ENCODE measurements at places on chromosomes 7 and 10. TPM values are rescaled to one million over a fixed set of nuclear protein-coding genes. Genes with fewer than 3 reads are reported as not detected.

DNA sequence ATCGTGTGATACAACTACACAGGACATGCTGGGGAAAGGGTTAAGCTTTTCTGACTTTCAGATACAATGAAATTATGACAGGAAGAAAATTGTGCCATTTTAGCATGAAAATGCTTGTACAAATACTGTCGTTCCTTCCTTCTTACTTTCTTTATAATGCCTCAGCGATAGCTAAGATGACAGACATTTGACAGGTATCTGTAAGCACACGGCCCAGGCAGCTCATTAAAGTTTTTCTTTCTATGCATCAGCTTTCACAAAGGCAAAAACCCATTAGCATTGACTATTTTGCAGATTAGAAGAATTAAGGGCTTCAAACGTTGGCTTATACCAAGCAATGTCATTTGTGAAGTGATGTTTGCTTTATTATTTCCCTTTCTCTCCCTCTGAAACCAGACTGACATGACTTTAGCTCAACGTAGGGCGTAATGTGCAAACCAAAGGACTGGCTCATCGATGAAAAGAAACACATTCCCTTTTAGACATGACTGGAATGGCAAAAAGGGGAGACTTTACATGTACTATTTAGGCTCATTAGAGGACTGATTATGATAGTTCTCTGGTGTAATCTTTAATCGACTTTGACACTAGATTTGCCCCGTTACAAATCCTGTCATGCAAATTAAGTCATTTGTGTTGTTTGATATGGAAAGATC, 258.4 kb upstream of the SP8 start:
- H3K27me3 ChIP-seq = no peaks in the 10 kb centered on the region
- DNase-seq = peak; percentile 19
- no peaks in the 10 kb centered on the region for H3K4me1 ChIP-seq
- H3K4me3 ChIP-seq = no peak overlapping the region

DNA sequence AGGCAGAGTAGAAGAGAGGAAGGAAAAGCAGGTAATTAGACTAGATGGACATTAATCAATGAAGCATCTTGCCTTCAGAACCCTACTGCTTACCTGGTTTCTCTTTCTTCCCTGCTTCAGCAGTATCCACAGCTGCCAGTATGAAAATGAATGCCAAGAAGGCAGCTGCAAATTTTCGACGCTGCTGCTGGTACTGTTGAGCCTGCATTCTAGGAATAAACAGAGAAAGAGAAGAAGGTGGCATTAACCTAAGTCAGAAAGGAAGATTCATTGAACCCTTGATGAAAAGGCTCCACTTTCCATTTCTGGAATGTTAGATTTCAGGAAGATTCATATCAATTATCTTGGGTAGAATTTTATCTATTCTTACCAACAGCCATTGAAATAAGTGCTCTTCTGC, 88.8 kb downstream of the PTN start:
- no peaks in the 10 kb centered on the region for H3K27me3 ChIP-seq
- H3K4me3 ChIP-seq = no peak overlapping the region
- DNase-seq = no peak
- no peaks in the 10 kb centered on the region for H3K36me3 ChIP-seq
- H3K27ac ChIP-seq = no peak overlapping the region
- H3K4me1 ChIP-seq = no peaks in the 10 kb centered on the region

DNA sequence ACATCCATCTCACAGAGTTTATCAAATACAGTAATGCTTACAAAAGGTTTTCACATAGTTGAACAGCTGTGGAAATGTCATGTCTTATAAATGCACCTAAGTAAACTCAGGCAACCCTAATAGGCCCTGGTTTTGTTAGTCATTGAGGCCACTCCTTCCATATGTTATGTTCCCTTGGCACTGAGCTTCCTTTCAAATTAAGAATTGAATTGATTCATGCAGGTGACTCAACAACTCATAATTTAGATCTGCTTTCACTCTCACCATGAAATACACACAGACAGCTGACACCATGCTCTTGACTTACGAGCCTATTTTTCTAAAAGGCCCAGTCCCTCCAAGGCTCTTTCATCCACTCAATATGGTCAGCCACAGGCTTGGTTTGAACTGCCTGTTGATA, 476.9 kb downstream of the KCNMA1 start:
- H3K4me1 ChIP-seq = no peaks in the 10 kb centered on the region
- no peak overlapping the region for H3K27ac ChIP-seq
- H3K36me3 ChIP-seq = no peaks in the 10 kb centered on the region
- DNase-seq = no peak
- H3K4me3 ChIP-seq = no peak overlapping the region
- peaks cover 8% of the 10 kb centered on the region for H3K27me3 ChIP-seq

DNA sequence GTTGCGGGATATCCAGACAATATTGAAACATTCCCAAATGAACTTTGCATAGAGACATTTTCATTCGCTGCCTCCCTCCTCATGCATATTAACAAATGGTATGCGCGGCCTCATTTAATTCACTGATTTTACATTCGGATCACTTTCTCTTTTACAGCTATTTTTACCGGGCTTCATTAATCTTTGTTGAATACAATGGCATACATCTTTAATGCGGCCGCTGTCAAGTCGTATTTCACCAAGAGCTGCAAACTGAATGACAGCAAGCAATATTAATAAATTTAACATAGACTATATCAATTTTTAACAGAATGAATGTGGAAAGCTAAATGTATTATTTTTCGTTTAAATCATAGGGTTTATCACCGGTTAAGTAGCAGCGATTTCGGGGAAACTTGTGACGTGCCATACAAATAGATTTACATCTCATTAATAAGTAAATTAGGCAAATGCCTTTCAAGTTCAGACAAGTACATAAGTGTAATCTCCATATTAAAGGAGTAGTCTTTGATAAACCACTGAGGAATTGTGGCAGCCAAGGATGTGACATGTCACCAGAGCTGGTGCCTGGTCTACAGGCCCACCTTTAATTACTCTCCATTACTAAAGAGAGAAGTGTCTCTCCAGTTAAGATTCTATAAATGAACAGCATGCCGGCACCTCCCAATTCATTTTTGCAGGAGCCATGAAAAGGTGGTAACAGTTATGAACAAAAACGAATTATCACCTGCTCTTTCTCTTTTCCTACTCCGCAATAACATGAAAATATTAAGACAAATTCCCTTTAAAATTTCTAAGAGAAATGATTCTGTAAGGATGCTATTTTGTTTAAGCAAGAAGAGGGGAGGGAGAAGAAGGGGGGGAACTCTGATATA, 568.9 kb upstream of the MKI67 start:
- no peaks in the 10 kb centered on the region for H3K4me1 ChIP-seq
- no peak for DNase-seq
- no peaks in the 10 kb centered on the region for H3K27me3 ChIP-seq
- no peaks in the 10 kb centered on the region for H3K36me3 ChIP-seq
- no peak overlapping the region for H3K27ac ChIP-seq

- peaks cover 11% of the 10 kb centered on the region for H3K4me1 ChIP-seq
- H3K36me3 ChIP-seq = no peaks in the 10 kb centered on the region
- H3K27ac ChIP-seq = no peak overlapping the region
- no peaks in the 10 kb centered on the region for H3K27me3 ChIP-seq
Measured at GRCh38 chr10:62658516-62658915, 146.0 kb upstream of the ADO start.

DNA sequence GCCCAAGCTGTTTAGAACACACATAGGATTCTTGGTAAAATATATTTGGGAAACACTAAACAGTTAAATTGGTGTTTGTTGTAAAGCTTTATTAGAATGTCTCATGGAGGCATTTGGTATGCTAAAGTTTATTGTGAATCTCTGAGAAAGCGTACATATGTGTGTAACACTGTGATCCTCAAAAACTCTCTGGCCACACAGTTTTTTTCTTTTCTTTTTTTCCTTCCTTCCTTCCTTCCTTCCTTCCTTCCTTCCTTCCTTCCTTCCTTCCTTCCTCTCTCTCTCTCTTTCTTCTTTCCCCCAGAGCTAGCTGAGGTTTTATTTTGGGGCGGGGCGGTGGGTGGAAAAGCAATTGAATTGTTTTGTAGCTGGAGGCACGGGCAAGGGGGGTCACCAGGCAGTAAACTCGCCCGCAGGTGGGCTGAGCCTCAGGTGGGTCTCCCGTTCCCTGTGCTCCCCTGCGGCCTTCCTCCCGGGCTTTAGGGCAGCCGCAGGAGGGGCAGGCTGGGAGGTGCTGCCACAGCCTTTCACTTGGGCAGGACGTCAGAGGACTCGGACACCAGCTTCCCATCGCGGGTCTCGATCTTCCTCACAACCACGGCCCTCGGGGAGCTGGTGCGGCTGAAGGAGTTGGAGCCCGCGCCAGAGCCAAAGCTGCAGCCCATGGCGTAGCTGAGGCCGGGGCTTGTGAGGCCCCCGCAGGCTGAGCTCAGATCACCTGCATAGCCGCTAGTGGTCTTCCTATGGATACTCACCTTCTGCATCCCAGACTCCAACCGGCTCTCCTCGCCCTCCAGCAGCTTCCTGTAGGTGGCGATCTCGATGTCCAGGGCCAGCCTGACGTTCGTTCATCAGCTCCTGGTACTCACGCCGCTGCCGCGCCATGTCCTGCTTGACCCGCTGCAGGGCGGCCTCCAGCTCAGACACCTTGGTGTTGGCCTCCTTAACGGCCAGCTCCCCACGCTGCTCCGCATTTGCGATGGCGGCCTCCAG, 459.0 kb downstream of the GATA3 start:
- DNase-seq = no peak
- no peaks in the 10 kb centered on the region for H3K36me3 ChIP-seq
- no peaks in the 10 kb centered on the region for H3K4me1 ChIP-seq
- no peak overlapping the region for H3K4me3 ChIP-seq
- H3K27ac ChIP-seq = no peak overlapping the region
- H3K27me3 ChIP-seq = peaks cover 2% of the 10 kb centered on the region

- H3K36me3 ChIP-seq = no peaks in the 10 kb centered on the region
- H3K27me3 ChIP-seq = no peaks in the 10 kb centered on the region
- H3K4me3 ChIP-seq = no peak overlapping the region
- no peaks in the 10 kb centered on the region for H3K4me1 ChIP-seq
- H3K27ac ChIP-seq = no peak overlapping the region
Measured at GRCh38 chr7:95794917-95795515, 22.7 kb downstream of the DYNC1I1 start.

DNA sequence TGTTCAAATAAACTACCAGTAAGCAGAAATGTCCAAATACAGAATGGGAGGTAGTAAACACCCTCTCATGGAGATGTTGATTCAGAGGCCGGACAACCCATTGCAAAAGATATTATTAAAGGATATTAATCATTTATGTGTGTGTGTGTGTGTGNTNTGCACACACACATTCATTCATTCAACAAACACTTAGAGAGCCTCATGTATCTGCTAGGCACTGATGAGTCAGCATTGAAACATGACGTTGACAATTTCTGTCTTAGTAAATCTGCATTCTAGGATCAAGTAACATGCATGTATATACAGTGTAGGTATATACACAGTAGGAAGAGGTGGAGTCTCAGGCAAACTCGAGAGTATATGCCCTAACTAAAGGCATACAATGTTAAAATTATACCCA, 187.0 kb downstream of the ZNF365 start:
- DNase-seq = no peak
- H3K27ac ChIP-seq = no peak overlapping the region
- no peak overlapping the region for H3K4me3 ChIP-seq
- H3K4me1 ChIP-seq = peaks cover 12% of the 10 kb centered on the region
- no peaks in the 10 kb centered on the region for H3K36me3 ChIP-seq

DNA sequence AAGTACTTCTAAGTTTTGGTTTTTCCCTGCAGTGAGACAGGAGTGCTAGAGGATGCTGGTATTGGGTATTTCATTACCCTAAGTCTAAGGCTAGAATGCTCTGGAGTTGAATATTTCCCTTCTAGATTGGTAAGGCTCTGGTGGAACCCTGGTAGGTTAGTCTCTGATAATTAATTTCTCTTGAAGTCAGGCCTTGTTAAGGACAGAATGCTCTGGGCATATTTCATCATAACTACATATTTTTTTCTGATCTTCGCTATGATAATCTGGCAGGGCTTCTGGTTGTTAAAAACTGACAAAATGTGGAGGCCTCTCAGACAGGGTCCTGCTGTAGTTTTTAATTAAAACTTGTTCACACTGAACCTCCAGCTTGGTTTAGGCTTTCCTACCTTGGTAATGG, 83.8 kb downstream of the CDK13 start:
- peak overlapping the region; percentile 6 for H3K27ac ChIP-seq
- peaks cover 4% of the 10 kb centered on the region for H3K36me3 ChIP-seq
- H3K4me3 ChIP-seq = no peak overlapping the region
- no peak for DNase-seq
- H3K4me1 ChIP-seq = no peaks in the 10 kb centered on the region
- no peaks in the 10 kb centered on the region for H3K27me3 ChIP-seq

DNA sequence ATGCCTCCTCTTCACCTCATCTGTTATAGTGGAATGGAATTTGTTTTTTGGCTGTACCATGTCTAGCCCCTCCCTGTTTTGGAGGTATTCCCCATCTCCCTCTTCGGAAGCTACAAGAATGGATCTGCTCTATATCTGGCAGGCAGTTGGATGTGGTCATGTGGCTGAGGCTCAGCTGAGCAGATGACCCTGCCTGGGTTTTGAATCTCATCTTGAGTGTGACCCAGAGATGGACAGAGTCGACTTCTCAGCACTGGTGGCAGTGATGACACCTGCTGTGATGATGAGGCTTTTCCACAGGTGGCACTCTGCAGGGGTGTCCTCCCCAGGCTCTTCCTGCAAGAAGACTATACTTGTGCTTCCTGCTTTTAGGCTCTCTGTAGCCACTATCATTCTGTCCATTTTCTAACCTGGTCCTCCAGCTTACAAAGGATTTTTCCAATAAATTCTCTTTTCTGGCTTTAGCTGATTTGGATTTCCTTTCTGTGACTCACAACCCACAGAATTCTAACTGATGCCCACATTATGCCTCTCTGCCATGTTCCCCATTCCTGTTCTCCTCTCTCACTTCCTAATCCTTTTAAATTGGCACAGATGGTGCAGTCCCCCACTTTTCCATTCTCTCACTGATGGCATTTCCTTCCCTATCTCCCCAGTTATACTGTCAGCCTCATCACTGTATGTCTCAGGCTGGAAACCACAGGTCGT, 7.5 kb upstream of the ARHGAP22 start:
- no peaks in the 10 kb centered on the region for H3K4me1 ChIP-seq
- H3K27me3 ChIP-seq = peaks cover 6% of the 10 kb centered on the region
- H3K36me3 ChIP-seq = no peaks in the 10 kb centered on the region

GRCh38 chr10:4479342-4479741, 346.7 kb upstream of the AKR1E2 start:
- H3K36me3 ChIP-seq = no peaks in the 10 kb centered on the region
- no peaks in the 10 kb centered on the region for H3K27me3 ChIP-seq
- no peaks in the 10 kb centered on the region for H3K4me1 ChIP-seq
- H3K4me3 ChIP-seq = no peak overlapping the region
- no peak for DNase-seq

GRCh38 chr7:13894954-13895353, 94.5 kb downstream of the ETV1 start:
- H3K36me3 ChIP-seq = peaks cover 5% of the 10 kb centered on the region
- H3K27me3 ChIP-seq = no peaks in the 10 kb centered on the region
- DNase-seq = no peak
- no peak overlapping the region for H3K4me3 ChIP-seq

PON3 gene
- total RNA-seq = 25.5 TPM

COG5 gene
- total RNA-seq = 39.9 TPM

LIPM gene
- not detected for total RNA-seq

RNF32 gene
- total RNA-seq = 3.5 TPM

PON2 gene
- total RNA-seq = 392 TPM

PCDH15 gene
- 16.9 TPM for total RNA-seq
